ENCODE measurements at places on chromosomes 2 and 18.

DNA sequence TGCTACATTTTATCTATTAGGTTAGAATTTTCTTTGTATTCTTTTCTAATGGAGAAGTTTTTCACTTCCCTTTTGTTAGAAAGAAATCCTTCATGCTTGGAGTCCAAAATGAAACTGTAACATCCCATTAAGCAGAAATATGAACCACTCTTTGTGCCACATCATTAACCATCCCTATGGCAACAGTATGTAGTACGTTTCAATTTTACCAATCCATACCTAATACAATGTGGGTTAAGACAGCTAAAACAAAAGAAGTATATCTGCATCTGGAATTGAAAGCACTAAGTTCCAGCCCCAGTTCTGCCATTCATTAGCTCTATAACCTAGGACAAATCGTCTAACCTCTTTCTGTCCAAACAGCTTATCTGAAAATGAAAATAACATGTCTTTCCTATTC is 409.2 kb upstream of the SPHKAP start:
- no peak for DNase-seq

GRCh38 chr2:179243046-179243445 is 21.6 kb downstream of the SESTD1 start:
- DNase-seq, result no peak

DNA sequence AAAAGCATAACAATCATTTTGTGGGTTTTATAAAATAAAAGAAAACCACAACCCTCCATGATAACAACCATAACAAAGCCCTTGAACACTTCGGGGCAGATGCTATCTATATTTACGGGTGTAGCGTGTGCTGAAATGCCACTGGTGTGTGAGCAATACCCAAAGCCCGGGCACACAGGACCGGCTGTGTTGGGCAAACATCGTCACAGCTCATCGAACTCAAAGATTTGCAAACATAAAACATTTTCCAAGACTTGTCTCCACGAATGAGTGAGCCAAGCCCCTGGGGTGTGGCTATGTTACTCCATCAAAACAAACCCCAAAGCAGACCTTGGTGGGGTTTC is 290.2 kb downstream of the LPIN1 start:
- no peak for DNase-seq

GRCh38 chr2:170339322-170339721 is 161.4 kb downstream of the MYO3B start:
- no peak for DNase-seq

GRCh38 chr2:9309147-9309546 is 102.5 kb downstream of the ASAP2 start:
- DNase-seq, result no peak

All from BJ (cell line).